HCEC 1CT (cell line): ENCODE measurements at places on chromosomes 12 and 14.

DNA sequence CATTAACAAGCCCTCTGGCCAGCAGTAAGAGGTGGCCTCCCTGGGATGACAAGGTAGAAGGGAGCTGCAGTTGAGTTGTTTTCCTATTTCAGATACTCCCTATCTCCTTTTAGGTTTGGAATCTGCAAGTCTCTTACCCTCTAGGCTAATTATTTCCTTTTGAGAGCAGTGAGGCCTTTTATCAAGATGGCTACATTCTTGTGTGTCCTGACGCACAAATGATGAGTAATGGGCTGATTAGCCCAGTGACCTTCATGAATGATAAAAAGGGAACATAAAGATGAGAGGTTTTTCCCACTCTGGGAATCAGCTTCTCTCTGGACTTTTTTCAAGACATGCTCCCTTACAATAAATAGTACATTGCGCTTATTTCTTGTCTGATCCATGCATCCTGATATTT, 22.9 kb downstream of the DYRK2 start:
- DNase-seq: no peak

- peak; percentile 5 for DNase-seq
Measured at GRCh38 chr14:84969501-84969900, 560.4 kb upstream of the FLRT2 start.

DNA sequence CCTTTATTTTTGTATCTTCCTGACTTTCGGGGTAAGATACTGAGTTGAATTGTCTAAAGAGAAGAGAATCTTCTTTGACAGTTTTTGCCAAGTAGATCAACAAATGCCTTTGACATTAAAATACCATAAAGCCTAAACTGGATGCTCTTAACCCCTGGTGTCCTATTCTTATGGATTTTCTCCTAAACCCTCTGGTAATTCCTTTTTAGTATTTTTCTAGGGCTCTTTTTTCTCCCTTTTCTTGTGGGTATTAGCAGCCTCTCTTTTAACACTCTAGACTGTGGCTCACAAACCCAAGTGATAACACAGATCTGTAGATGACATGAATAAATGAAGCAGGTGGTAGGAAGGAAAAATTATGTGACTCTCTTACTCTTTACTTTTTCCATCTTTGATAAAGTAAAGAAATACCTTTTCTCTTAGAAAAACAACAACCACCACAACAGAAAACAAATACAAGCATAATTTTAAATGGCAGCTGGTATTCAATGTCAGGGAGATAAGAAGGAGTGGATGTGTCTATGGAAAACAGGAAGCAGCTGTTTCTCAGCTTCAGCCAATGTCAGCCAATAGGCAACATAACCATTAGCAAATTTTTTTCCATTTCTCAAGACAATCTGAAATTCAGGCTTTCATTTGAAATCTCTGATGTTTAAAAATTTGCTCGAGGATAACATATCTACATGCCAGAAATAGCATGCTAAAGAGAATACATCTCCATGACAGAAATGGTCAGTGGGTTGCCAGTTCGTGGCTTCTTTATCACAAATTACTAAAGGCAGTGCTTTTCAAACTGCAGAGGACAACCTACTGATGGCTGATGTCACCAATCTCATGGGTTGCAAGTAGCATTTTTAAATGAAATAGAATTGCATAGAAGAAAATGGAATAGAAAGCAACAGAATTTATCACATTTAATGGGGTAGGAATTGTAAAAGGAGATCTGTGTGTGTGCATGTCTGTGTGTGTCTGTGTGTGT, 123.1 kb upstream of the KRR1 start:
- no peak for DNase-seq

GRCh38 chr14:24952851-24953666, 96.9 kb downstream of the STXBP6 start:
- DNase-seq: peak; percentile 25

DNA sequence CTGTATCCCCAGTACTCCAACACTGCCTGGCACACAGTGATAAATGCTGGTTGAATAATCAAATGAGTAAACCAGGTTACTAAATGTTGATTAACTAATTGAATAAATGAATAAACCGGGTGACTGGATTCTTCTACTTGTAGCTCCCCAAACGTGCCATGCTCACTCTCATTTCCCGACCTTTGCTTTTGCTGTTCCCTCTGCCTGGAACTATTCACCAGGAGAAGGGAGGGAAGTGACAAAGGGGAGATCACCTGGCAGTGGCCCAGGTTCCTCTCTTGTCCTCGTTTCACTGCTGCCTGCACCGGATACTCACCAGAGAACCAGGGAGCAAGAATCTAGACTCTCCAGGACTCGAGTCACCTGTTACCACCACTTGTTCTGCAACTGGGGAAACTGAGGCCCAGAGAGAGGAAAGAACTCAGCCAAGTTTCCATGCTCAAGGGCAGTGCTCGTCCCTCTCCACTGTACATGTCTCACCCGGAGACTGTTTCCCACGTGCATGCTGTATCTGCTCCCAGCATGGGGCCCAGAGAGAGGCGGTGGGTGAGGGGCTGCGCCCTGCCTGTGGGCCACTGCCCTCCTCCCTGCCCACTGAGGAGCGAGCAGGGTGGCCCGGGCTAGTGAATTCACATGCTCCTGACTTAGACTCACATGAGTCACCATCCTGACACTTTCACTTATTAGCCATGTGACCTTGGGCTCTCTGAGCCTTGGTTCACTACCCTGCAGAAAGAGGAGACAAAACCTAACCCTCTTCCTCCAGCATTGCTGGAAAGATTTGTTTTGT, 17.7 kb upstream of the POP5 start:
- DNase-seq: peak; percentile 50

DNA sequence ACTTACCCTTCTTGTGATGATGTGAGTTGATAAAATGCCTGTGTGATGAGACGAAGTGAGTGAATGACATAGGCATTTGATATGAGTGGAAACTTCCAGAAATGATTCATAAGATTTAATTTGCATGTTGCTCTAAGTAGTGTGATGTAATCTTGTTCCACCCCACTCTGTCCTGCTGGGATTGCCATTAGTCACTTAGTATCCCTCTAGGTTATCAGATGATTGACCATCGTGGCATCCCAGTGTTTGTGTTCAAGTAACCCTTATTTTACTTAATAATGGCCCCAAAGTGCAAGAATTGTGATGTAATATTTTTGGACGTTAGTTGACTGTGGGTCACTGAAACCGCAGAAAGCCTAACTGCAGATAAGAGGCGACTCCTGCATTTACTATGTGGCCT, 214.4 kb upstream of the DIO2 start:
- DNase-seq: peak; percentile 95

DNA sequence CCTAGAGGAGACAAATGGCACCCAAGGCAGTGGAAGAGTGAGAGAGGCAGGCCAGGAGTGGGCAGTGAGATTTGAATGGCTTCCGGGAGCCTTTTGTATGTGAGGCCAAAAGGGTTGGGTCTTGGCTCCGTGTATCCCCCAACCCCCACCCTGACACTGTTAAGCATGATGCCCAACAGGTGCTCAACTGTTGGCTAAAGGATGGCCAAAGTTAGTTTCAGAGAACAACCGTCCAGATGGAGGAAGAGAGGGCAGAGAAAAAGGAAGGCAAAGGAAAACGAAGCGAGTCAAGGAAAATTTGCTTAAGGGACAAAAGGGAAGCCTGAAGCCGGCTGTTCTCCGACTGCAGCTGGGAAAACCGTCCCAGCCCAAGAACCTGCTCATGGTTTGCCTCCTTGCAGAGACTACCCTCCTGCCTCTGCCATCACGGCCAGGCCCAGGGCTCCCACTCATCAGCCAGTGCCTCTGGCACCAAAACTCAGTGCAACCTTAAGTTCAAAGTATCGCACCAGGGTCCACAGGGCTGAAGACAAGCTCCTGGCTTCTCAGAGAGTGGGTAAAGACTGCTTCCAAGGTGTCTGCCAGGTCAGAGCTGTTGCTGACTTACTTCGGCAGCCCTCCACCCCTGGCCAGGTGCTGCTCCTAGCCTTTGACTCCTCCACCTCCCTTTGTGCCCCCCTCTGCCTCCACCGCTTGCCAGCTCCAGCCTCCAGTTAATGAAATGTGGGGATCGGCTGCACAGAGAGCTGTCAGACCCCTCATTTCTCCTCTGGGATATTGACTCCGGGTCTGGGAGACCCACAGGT, 4.2 kb upstream of the C1QL4 start:
- DNase-seq: no peak

DNA sequence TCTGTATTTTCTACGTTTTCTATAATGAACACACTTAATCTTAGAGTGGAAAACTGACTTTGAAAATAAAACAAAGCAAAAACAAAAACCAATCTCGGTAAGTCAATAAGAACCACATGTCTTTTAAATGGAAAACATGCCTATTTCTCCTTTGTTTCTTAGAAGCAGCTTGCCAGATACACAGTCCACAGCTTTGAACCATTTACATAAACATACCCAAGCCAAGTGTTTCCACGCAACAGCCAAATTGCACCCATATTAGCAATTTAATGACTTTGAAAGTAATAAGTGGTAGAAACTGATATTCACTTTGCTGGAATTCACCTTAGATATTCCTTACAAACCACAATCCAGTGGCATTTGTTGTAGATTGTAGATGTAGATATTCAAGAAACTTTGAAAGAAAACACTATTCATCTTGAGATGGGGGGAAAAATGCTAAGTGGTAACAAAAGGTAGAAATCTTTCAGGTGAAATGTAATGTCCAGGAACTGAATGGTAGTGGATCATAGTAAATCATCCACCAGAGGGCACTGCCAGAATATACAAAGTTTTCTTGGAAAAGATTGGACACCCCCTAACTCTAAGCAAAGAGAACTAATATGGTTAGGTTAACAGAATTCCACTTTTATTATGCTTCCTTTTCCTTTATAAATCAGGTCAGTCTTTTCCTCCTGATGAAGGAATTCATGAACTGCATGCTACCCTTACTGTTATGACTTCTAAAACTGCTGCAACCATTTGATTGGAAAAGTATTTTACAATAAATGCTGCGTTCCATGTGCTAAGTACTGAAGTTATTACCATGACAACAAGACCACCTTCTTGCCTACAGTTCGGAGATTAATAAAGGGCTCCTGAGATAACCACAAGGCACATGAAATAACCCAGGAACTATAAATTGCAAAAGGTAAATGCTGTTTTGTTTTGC, 69.8 kb downstream of the RERG start:
- peak; percentile 44 for DNase-seq

- no peak for DNase-seq
Measured at GRCh38 chr12:14482886-14483285, 84.8 kb downstream of the PLBD1 start.

DNA sequence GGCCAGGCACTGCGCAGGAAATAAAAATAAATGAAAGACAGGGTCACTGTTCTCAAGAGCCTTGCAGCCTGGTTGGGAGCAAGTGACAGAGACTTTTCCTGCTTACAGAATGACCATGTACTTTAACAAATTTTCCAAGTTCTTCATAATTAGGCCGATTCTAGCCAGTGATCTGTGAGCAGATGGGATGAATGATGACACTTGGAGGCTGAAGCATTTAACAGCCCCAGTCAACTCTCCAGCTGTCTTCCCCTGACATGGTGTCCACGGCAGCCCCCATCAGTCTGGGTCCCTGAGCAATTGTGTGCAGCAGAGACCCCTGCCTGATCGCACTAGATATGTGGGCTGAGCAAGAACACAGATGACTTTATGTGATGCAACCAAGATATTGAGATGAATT, 198.8 kb downstream of the NTF3 start:
- no peak for DNase-seq

DNA sequence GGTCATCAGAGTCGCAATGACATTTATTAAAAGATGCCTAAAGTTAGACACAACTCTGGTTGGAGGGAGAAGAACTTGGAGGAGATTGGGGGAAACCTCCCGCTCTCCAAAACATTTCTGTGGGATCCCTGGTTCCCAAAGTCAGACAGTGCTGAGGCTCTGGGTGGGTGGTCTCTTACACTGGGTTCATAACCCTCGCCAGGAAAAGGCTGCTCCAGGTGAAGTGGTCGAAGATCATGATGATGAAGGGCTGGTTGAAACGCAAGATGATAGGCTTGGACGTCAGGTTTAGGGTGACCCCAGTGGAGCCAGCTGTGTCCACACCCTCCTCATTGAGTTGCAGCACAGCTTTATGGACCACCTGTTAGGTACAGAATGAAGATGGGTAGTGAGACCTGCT, 11.2 kb upstream of the SERPINA10 start:
- no peak for DNase-seq

GRCh38 chr12:52319097-52319496, 2.1 kb downstream of the KRT83 start:
- no peak for DNase-seq

GRCh38 chr14:59358102-59358501, 107.1 kb downstream of the GPR135 start:
- DNase-seq: peak; percentile 87

DNA sequence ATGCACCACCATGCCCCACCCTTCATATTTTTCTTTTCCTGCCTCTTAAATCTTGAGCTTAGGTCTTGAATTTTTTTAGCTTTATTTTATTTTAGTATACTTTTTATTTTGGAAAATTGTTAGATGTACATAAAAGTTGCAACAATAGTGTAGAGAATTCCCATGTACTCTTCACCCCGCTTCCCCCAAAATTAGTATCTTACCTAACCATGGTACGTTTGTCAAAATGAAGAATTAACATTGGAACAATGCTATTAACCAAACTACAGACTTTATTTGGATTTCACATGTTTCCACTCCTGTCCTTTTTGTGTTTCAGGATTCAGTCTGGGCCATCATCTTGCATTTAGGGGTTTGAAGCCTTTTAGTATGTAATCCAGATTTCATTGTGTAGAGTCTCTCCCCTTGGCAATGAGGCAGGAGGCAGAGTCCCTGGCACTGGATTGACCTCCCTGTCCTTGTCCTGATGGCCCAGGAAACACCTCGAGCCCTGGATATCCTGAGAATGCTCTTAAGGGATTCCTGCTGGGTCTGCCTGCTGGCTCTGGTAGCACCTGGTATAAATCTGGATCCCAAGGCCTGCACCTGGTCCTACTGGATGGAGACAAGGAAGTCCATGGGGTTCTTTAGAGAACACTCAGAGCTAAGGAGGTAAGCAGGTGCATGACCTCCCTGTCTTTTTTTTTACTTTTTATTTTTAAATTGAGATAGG, 19.9 kb upstream of the CTDSP2 start:
- no peak for DNase-seq

DNA sequence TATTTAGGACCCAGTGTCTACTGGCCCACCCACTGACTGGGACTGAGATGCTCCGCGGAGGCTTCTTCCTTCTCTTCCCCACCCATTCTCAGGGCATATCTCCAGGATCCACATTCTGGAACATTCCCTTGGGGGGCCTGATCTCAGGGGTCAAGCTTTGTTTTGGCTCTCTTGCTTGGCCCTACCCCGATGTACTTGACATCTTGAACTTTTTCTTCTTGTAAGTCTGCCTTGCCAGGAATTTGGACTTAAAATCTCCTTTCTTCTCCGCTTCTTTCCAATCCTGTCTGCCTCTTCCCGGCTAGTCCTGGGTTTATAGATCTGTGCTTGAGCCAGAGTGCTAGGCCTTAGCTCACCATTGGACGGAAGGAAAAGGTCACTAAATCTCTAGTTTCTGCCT, 22.1 kb downstream of the DACT1 start:
- DNase-seq: no peak

DNA sequence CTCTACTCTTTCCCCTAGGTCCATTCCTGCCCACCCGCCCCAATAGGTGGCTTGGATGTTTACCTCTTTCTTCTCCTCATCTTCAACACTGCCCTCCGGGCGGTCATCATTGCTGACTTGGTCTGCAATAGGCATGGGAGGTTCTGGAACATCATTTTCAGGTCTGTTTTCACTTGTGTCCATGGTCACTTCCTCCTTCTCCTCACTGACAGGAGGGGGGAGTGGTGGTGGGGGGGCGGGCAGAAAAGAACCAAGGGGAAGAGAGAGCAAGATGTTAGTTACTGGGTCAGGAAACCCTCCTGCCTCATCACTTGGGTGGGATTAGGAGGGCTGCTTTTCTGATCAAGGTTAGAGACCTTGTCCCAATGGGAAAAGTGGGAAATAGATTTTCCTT, 12.1 kb upstream of the CDH24 start:
- DNase-seq: no peak
